Neuronal stem cell (in vitro differentiated cells): ENCODE measurements at places on chromosomes 11 and 22.
A peak's percentile ranks its signal among the peaks of the same experiment; 100 is the strongest.

- DNase-seq = no peak
Measured at GRCh38 chr11:17421781-17422180, 33.3 kb upstream of the KCNJ11 start.

GRCh38 chr11:76626921-76627401, 43.6 kb downstream of the LRRC32 start:
- no peak for DNase-seq

- no peak for DNase-seq
Measured at GRCh38 chr11:106642331-106642730, 375.9 kb downstream of the GUCY1A2 start.

DNA sequence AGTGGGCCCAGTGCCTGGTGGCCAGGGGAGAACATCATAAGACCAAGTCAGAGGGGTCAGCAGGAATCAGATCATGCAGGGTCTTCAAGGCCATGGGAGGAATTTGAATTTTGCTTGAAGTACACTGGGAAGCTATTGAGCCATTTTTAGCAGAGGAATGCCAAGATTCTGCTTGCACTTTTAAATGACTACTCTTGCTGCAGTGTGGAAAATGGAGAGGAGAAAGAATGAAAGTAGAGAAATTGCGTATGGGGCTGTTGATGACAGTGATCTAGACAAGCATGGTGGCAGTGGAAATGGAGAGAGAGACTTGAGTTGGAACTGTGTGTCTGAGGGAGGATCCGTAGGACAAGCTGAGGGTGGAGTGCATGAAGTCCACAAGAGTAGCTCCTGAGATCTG, 128.1 kb downstream of the WNT7B start:
- no peak for DNase-seq

DNA sequence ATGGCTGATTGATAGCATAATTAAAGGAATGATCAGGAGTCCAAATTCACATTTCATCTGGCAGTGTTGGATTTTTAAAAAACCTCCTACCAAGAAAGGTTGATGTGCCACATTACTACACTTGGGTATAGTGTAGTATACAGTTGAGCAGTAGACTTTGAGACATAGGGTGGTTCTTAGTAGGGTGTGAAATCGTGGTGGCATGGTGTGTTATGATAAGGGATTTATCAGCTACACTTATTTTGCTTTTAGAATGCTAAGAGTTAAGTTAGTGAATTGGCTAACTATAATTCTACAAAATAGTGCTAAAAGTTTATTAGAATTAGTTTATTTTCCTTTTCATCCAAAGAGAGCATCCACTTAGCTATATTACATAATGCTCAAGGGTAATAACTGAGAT, 13.1 kb downstream of the TBCEL start:
- no peak for DNase-seq

DNA sequence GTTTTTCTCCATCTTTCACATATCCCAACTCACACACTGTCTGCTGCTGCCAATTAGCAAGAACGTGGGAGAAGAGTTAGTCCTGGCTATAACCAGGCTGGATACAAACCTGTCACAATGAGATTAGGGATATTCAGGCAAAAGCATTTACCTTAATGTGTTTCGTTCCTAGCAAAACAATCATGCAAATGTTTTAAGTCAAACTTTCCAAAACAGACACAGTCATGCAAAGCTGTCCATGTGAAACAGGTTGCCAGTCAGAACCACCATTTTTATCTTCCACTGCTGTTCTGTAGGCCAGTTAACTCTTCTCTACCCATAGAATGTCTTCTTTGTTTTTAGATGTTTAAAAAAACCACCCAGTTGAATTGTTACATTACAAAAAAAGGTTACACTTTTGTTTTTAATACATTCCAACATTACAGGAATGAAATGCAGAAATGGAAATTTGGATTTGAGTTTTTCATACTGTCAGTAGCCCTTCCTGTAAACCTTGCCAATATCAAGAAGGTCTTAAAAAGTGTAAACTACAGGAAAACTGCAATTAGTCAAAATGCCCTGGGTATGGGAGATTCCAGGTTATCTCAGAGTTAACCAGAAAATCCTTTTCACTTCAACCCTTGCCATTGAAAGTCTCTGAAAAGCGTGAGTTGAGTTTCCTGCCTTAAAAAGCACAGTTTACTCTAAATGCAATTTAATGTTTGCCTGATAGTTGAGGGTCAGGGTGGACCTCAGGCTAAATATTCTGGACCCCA, 34.2 kb upstream of the LDLRAD3 start:
- no peak for DNase-seq

DNA sequence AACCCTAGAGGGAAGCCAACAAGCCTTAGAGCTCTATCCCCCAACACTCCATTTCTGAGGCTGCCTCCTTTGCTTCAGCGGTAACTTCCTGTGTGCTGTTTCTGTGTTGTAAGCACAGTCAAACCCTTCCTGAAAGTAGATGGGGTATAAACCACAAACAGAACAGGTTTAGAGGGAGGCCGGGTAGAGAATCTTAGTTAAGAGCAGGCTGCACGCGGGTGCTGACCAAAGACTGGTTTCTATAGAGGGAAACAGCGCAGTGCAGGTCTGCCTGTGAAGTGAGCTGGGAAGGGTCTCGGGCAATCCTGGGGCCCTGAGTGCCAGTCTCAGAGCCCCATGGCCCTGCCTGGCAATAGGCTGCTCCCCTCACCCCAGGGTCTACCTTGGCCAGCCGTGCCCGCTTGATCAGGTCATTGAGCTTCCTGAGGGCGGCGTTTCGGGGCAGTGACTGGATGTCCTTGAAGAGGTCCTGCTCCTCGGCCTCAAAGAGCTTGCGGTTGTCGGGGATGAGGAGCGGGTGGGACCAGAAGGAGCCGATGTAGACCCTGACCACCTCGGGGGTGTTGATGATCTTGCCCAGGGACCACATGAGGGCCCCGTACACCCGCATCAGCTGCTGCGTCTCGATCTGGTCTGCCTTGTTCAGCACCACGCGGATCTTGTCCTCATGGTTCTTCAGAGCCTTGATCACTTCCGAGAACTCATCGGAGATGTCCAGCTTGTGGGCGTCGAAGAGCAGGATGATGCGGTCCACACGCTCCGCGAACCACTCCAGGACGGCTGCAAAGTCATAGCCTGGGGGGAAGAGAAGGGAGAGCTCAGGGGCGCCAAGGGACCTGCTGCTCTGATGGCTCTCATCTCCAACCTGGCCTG, 15.3 kb upstream of the CDC42BPG start:
- DNase-seq = no peak

GRCh38 chr11:16505481-16505880, 149.1 kb upstream of the SOX6 start:
- no peak for DNase-seq

DNA sequence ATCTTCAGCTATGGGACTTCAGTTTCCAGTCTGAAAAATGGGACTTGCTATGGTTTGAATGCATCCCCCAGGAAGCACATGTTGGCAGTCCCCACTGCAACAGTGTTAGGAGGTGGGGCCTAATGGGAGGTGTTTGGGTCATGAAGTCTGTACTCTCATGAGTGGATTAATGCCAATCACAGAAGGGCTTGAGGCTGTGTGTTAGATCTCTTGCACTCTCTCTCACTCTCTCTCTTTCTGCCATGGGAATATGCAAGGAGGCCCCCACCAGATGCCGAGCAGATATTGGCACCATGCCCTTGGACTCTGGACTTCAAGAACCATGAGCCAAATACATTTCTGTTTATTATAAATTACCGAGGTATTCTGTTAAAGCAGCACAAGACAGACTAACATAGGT, 7.8 kb upstream of the AP1B1 start:
- DNase-seq = no peak

GRCh38 chr11:115135936-115136335, 368.3 kb downstream of the CADM1 start:
- no peak for DNase-seq

GRCh38 chr11:69890476-69890875, 71.3 kb upstream of the FGF3 start:
- DNase-seq = no peak

- DNase-seq = no peak
Measured at GRCh38 chr11:36722421-36722820, 124.4 kb upstream of the RAG2 start.

GRCh38 chr11:24619900-24620299, 123.0 kb downstream of the LUZP2 start:
- DNase-seq = no peak

DNA sequence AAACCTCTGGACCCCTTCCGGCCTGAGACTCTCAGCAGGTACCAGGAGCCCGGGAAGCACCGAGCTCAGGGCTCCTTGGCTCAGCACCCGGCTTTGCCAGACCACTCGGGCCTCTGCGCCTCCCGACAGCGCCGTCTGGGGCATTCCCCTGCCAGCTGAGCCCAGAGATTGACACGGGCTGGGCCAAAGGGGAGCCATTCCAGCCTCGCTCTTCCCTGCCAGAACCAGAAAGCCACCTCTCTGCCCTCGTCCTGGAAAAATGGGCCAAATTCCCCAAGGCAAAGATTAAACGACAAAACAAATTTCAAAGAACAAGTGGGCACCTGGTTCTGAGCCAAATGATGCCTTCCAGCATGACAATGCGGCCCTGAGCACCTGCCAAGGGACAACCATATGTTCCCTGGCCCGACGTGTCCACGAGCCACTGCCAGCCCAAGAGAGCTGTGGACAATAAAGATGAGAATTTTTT, 59.3 kb downstream of the CELSR1 start:
- no peak for DNase-seq

- DNase-seq = no peak
Measured at GRCh38 chr11:45568049-45568448, 97.4 kb downstream of the CHST1 start.

GRCh38 chr22:44880610-44881290, 128.4 kb downstream of the ARHGAP8 start:
- no peak for DNase-seq

GRCh38 chr11:122524898-122525297, 130.6 kb upstream of the UBASH3B start:
- DNase-seq = no peak

- peak; percentile 33 for DNase-seq
Measured at GRCh38 chr11:119169282-119169719, 776 bp downstream of the NLRX1 start.

GRCh38 chr11:30046578-30046945, 29.7 kb upstream of the KCNA4 start:
- no peak for DNase-seq

DNA sequence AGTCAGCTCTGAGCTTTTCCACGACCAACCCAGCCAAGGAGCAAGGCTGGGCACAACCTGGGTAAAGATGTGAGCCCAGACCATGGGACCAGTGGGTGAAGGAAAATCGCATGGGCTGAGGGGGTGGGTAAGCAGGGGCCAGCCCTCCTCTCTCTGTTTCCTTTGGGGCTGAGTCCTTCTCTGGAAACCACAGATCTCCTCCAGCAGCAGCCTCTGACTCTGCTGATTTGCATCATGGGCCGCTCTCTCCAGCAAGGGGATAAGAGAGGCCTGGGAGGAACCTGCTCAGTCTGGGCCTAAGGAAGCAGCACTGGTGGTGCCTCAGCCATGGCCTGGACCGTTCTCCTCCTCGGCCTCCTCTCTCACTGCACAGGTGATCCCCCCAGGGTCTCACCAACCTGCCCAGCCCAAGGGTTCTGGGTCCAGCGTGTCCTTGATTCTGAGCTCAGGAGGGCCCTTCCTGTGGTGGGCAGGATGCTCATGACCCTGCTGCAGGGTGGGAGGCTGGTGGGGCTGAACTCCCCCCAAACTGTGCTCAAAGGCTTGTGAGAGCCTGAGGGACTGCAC, 67.8 kb downstream of the GGTLC2 start:
- DNase-seq = no peak

DNA sequence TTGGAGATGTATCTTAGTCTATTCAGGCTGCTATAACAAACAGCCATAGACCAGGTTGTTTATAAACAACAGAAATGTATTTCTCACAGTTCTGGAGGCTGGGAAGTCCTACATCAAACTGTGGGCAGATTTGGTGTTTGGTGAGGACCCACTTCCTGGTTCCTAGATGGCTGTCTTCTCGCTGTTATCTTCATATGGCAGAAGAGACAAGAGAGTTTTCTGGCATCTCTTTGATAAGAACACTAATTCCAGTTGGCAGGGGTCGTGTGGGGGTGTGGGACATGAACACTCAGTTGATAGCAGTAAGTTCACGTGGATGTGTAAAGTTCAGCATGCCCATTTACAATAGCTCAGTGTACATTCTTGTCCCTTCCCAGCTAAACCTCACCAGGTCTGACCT, 41.3 kb upstream of the HMGXB4 start:
- DNase-seq = no peak

DNA sequence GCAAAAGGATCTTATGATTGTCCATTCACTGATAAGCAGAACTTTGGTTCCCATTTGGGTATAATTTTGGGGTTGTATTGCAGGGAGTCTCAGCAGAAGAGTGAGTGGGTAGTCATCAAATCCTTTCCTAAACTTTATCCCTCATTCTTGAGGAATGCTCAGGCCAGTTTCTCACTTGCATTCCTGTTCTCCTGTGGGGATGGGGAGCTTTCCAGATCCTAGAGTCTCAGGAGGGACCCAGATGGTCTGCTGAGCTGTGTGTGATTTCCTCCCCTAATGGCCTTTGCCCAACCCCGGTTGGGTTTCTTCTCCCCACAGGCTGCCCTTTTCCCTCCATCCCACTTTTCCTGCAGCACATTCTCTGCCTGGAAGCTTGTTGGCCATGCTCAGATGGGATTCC, 79.9 kb downstream of the MIAT start:
- DNase-seq = no peak

GRCh38 chr22:40690370-40690769, 11.1 kb downstream of the MCHR1 start:
- DNase-seq = no peak

DNA sequence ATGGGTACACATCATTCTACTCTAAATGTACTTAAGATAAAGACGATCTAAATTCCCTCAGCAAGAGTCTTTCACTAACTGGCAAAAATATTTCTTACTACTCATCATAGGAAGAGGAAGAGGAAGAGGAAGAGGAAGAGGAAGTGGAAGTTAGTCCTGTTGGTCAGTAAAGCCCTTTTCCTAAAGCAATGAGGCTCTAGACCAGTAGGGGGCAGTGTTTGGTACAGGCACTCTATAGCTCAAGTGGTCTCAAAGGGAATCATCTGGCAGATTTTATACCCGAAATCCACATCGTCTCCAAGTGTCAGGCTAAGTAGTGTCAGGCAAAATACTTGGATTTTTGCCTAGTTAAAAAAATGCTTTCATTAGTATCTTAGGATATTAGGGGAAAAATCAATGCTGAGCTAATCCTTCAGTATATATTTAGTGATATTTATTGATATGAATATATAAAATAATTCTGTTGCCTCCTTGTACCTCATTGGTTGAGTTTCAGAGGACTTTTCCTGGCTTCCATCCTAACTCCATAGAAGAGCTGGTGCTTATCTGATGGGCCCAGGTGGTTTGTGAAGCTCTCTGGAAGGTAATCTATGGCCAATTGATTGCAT, 7.7 kb downstream of the BLID start:
- peak; percentile 61 for DNase-seq

DNA sequence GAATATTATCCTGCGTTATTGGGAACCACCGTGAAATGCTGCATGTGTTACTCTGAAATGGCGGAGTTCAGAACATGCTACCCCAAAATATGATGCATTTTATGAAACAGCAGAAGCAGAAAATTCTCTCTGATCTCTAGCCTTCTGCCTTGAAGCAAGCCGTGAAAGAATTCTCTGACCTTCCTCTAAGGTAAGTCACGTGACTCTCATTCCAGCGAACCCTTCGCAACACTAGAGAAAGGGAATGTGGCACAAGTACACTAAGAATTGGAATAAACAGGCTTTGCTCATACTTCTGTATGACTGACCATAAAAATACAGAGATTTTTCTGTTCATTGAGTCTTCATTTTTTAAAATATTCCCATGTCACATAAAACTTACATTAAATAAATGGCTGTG, 805.6 kb upstream of the LRRC4C start:
- DNase-seq = no peak
